ENCODE measurements at places on chromosomes 3 and 15. TPM values are rescaled to one million over a fixed set of nuclear protein-coding genes. Genes with fewer than 3 reads are reported as not detected.

Gene GOLGA8B
- 33.7 TPM for total RNA-seq

GRCh38 chr3:156787926-156788663, 38.1 kb upstream of the LEKR1 start:
- DNase-seq, result peak; percentile 91

DNA sequence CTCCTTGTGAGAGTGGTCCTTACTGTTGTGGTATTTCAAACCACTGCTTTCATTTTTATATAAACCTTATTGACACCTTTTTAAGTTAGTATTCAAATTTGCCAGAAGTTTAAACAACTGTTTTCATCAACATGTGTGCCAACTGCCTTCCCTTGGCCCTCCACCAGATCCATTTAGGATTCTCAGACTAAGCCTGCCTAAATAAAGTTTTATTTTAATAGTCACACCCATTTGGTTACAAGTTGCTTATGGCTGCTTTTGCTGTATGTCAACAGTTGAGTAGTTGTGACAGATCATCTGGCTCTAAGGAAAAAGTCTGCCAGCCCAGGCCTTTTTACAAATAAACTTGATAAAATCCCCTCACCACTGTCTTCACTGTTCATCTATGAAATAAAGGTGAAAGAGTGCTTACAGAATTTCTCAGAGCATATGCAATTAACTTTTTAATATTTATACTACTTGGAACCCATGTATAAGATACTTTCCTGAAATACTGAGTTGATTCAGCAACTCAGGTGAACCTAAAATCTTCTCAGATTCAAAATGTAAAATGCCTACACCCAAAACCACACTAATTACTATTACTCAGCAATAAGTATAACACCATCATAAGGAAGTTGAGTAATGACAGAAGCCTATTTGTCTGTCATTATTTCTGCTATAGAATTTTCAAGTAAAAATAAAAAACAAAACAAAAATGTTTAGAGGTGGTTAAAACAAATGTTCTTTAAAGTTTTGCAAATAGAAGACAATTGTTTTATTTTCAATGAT, 35.1 kb downstream of the PEAK1 start:
- no peak for DNase-seq

DNA sequence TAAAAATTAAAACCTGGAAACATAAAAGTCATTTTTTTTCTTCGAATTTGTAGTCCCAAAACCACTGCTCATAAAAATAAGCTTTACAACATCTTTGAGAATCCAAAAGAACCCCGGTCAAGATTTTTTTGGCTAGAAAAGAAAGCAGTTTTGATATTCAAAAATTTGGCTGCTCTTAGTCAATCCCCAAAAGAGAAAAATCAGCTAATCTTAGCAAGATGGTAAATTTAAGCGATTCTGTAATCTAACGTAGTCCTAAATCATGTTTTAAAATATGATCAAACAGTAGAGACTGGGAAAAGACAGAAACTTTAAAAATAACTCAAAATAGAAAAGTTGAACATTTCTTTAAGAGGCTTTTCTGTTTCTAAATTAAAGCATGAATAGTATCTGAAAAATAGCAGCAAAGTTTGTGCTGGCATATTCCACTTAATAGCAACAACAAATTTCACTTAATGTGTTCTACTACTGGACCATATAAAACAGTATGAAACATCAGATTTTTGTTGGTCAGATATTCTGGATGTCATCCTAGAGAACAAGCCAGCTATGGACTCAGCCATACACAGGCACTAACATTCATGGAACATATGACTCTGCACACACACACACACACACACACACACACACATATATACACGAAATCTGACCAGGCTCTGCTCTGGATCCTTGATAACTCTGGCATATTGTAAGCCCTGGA, 19.1 kb upstream of the NR2F2 start:
- DNase-seq, result no peak

Gene ANKRD63
- not detected for total RNA-seq

Gene TOPBP1
- 42.2 TPM for total RNA-seq

Gene MST1R
- total RNA-seq, result 0.32 TPM
